ENCODE measurements at places on chromosomes 16 and 17.
A peak's percentile ranks its signal among the peaks of the same experiment; 100 is the strongest.

- no peak for DNase-seq
Measured at GRCh38 chr17:10871914-10872313, 34.0 kb upstream of the PIRT start.

- DNase-seq = no peak
Measured at GRCh38 chr17:82061047-82061925, 4.3 kb downstream of the DUS1L start.

- DNase-seq = no peak
Measured at GRCh38 chr16:55760310-55761001, 72.4 kb downstream of the CES1 start.

- no peak for DNase-seq
Measured at GRCh38 chr16:85479972-85480726, 133.0 kb upstream of the GSE1 start.

GRCh38 chr16:53740476-53740875 lies 36.5 kb downstream of the FTO start:
- DNase-seq = no peak

DNA sequence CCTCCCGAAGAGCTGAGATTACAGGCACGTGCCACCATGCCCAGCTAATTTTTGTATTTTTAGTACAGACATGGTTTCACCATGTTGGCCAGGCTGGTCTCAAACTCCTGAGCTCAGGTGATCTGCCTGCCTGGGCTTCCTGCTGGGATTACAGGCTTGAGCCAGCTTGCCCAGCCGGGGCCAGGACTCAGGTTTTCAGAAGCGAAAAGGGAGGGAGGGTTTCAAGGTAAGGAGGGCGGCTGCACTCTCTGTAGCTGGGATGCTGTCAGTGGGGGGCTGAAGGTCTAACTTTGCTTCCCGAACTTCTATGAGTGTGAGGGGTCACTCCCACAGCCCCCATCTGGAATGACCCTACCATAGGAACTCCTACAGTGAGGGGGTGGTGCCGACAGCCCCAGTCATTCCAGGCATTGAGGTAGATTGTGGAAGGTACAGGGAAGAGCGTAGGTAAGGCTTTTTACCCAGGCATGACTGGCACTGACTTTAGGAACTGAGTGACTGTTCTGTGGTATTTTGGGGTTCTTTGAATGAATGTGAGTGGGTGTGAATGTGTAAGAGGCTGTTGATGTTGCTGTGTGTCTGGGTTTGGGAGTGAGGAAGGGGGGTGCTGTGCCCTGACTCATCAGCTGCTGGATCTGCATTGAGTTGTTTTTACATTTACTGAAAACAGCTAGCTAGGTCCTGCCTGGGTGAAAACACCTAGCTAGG lies 3.8 kb upstream of the C1QL1 start:
- no peak for DNase-seq

GRCh38 chr17:81821603-81822311 lies 11.3 kb downstream of the MCRIP1 start:
- no peak for DNase-seq

GRCh38 chr17:1324201-1324771 lies 44.8 kb downstream of the TRARG1 start:
- DNase-seq = no peak

DNA sequence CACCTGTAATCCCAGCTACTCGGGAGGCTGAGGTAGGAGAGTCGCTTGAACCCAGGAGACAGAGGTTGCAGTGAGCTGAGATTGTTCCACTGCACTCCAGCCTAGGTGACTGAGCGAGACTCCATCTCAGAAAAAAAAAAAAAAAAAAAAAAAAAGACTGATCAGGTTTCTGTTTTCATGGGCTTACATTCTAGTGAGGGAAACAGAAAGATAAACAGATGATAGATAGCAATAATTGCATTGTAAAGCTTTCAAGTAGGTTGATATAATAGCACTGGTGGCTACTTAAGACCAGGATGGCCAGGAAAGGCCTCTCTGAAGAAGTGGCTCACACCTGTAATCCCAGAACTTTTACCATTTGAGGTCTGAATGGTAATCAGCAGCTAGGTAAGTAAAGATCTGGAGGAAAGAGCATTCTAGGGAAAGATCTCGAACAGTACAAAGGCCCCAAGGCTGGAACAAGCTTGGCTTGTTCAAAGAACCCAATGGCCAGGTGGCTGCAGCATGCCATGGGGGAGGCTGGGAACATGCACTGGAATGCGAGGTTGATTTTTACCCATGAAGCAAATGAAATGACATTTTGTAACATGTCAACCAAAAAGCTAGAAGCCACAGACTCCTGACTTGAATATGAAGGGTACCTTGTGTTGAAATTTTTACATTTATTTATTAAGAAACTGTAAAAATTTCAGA lies 108.3 kb upstream of the DHX40 start:
- DNase-seq = no peak

GRCh38 chr16:29868396-29869009 lies 5.5 kb upstream of the CDIPT start:
- DNase-seq = no peak

DNA sequence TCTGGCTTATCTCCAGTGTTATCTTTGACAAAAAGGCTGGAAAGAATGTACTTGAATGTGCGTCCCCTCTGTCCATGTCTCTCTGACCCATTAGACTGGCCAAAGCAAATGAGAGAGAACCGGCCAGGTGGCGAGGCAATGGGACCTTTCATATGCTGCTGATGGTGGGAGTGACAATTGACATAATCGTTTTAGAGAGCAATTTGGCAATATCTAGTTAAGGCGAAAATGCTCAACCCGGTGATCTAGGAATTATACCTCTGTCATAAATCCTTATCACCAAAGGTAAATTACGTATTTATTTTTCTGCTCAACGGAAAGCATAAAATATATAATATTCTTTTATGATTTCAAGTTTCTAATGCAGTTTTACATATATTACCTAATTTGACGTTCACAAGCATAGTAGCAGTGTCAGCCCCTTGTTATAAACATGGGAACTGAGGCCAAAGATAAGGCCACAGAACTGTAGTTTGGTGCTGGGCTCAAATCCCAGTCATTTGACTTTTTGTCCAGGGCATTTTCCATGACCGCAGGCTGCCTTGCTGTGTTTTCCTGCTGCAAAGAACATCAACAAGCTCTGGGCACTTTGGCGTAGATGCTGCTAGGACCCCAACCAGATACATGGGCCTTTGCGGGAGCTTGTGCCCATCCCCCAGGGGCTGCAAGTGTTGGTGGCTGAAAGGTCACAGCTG lies 14.7 kb upstream of the SDK2 start:
- DNase-seq = no peak

GRCh38 chr16:46991729-46992704 lies 18.5 kb upstream of the DNAJA2 start:
- no peak for DNase-seq

- DNase-seq = no peak
Measured at GRCh38 chr16:31485571-31485970, 2.6 kb downstream of the SLC5A2 start.

- DNase-seq = no peak
Measured at GRCh38 chr16:23826528-23827045, 9.2 kb upstream of the PRKCB start.

GRCh38 chr17:51951741-51952140 lies 206.8 kb downstream of the CA10 start:
- no peak for DNase-seq

DNA sequence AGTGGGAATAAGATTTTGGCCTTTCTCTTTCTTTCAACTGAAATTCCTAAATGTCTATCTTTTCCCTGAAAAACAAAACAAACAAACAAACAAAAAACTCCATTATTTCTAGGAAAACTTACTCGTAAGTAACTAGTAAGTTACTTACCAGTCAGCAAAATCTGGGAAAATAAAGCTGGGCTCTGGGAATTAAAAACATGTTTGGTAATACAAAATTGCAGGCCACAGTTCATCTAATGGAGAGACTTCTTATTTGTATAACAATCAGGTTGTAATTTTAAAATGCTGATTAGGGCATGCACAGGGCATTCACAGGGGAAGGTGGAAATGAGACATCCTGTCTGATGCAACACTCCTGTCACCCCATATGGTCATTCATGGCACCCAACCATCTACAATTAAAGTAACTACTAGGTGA lies 3.8 kb upstream of the WIPI1 start:
- no peak for DNase-seq

DNA sequence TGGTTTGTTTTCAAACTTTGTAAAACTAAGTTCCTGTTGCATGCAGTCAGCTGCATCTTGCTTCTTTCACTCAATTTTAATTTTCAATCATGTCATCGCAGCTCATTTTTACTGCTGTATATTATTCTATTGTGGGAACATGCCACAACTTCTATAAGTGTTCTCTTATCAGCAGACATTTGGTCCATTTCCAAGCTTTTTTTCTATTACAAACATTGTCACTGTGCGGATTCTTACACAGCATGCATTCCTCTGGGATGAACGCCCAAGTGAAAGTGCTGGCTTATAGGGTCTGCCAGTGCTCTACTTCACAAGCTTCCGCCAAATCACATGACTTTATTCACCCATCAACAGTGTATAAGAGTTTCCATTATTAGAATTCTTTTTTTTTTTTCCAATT lies 22.7 kb downstream of the GINS3 start:
- no peak for DNase-seq

GRCh38 chr17:73309727-73310596 lies 1.8 kb downstream of the CDC42EP4 start:
- DNase-seq = no peak

DNA sequence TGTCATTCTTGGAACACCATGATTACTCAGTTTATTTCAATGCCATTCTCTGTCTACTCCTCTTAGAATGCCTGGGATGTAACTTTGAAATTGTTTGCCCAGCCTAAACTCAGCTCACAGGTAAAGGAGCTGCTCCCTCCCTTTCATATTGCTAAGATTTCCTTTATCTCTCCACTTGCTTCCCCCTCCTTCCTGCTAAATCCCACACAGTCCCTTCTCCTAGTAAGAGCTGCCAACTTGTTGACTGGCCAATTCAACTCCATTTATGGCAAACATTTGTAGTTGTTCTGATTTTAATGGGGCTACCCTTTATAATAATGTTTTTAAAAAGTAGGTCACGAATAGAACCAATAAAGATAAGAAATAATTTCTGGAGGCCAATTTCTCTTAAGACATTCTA lies 146.1 kb downstream of the SKAP1 start:
- no peak for DNase-seq

GRCh38 chr17:32111141-32111771 lies 31.0 kb upstream of the RHOT1 start:
- no peak for DNase-seq

- no peak for DNase-seq
Measured at GRCh38 chr16:9192746-9193145, 101.3 kb downstream of the HAPSTR1 start.

DNA sequence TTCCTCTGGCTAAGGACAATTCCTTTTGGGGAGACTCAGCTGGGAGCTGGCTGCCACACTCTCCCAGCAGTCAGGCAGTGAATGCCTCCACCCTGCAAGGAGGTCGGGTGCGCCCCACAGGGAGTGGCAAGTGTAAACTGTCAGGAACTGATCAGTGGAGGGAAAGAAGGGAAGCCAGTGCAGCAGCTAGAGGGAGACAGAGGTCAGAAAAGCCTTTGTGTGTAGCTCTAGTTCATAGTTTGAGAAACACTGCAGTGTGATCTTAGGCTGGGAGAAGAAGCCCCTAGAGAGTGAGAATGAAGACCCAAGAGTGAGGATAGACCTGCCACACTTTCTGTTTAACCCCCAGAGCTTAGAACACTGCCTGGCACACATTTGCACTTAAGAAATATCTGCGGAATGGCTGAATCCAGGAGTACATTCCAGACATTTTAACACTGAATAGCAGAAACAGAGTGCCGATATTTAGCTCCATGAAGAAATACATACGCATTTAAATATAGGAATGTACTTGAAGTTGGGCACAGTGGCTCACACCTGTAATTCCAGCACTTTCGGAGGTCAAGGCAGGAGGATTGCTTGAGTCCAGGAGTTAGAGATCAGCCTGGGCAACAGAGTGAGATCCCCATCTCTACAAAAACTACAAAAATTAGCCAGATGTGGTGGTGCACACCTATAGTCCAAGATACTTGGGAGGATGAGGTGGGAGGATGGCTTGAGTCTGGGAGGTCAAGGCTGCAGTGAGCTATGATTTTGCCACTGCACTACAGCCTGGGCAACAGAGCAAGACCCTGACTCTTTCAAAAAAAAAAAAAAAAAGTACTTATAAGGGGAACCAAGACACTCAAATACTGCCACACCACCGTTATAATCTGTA lies 11.1 kb upstream of the SLC5A11 start:
- DNase-seq = no peak

GRCh38 chr17:48619826-48620449 lies 4.8 kb upstream of the HOXB8 start:
- no peak for DNase-seq

DNA sequence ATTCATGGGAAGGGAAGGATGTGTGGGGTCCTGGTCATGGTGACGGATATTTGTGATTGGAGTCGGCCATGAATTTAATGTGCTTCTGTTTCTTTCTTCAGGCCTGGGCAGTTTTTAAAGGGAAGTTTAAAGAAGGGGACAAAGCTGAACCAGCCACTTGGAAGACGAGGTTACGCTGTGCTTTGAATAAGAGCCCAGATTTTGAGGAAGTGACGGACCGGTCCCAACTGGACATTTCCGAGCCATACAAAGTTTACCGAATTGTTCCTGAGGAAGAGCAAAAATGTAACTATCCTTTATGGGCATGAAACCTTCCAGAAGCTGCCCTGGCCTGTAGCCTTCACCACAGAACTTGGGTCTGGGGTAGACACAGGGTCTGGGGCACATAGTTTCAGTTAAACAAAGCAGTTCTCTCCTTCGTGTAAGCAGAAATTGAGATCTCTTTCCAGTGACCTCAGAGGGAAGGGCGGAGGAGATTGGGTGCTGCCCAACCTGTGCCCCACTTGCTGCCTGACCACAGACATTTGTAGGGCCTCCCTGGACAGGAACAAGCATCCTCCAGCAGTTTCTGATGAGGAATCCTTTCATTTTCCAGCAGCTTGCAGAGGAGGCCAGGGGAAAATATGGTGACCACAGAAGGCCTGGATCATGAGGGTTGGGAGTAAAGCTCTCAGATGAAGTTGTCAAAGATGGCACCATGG lies 10.1 kb downstream of the IRF8 start:
- DNase-seq = no peak

GRCh38 chr17:41308251-41308917 lies 725 bp downstream of the KRTAP16-1 start:
- peak; percentile 49 for DNase-seq

GRCh38 chr16:55622930-55623561 lies 32.7 kb upstream of the SLC6A2 start:
- DNase-seq = no peak

- DNase-seq = no peak
Measured at GRCh38 chr16:49312389-49312985, 30.8 kb upstream of the CBLN1 start.

DNA sequence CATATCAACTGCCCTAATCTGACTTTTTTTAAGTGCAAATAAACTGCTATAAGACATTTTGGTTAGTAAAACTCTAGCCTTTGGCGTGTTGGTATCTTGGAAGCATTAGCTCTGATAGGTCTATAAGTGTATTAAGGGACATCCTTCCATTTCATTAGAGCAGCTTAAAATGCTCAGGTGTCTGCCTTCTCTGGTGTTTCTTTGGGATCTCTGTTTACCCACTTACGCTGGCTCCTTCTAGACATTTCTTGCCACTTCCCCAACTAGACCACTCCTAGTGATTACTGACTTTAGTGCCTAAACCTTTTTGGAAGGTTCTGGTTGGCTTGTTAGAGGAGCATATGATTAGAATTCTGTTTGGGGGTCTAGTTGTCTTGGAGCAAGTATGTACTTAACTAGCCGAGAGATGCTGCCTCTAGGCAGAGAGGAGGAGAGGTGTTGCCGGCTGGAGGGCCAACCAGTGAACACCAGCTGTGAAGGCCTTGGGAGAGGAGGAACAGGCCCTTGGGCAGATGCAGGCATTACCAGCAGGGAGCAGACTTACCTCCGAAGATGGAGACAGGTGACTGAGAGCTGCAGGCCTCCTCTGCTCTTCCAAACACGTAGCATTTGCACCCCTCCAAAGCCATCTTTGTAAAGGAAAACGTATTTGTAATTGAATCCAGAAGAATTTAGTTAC lies 15.2 kb upstream of the CLEC18C start:
- DNase-seq = no peak

Measured in stimulated activated CD8-positive, alpha-beta memory T cell treated with anti-CD3 and anti-CD28 coated beads, Interleukin-15, amount 100 ng/mL, for 1 hour (primary cell).